Motor neuron (in vitro differentiated cells): ENCODE measurements at places on chromosomes 6 and 20.

- ATAC-seq: no peak
These were observed 23.5 kb downstream of the BANF2 start for GRCh38 chr20:17723301-17723691.

DNA sequence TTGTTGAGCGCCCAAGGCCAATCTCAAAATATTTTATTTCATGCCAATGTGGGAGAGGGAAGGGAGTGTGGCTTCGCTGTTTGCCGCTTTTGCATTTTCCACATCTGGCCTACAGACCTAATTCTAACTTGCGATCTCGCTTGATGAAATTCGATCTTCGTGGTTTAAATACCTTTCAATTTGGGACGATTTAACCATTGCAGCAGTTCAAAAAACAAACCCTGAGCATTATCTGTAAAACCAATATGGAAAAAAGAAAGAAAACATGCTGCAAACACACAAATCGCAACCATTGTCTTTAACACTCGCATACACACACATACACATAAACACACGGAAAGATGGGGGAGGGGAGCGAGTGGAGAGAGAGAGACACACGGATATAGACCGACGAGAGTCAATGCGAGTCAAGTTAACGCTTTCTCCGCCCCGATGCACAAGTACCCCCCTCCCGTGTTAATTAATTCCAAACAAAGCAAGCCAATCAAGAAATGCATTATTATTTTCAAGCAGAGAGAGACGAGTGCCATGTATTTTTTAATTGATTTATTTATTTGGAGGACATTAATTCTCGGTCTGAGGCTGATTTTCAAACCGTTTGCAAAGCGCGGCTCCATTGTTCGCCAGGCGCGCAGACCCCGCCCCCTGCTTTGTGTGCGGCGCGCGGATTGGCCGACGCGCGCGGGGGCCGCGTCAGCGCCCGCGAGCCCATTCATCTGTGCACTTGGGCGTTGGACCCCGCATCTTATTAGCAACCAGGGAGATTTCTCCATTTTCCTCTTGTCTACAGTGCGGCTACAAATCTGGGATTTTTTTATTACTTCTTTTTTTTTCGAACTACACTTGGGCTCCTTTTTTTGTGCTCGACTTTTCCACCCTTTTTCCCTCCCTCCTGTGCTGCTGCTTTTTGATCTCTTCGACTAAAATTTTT, at the start of gene MARCKS:
TSS of gene MARCKS (plus strand) at position 721 of the 931 bp plus-strand sequence. CDS start 401 bp downstream, outside the sequence.
- peak; percentile 35 for ATAC-seq

- ATAC-seq: no peak
These were observed 607.1 kb downstream of the COL12A1 start for GRCh38 chr6:74598462-74599393.

GRCh38 chr6:123526128-123526527, 110.6 kb downstream of the TRDN start:
- no peak for ATAC-seq

GRCh38 chr6:158622545-158623190, 21.9 kb downstream of the DYNLT1 start:
- ATAC-seq: no peak

GRCh38 chr20:63315240-63315689, 22.3 kb downstream of the COL20A1 start:
- ATAC-seq: no peak

GRCh38 chr6:22940581-22941290, 371.4 kb downstream of the HDGFL1 start:
- no peak for ATAC-seq

- no peak for ATAC-seq
These were observed 117.0 kb upstream of the PMEPA1 start for GRCh38 chr20:57826666-57827287.

GRCh38 chr20:10338426-10339180, 95.4 kb downstream of the MKKS start:
- no peak for ATAC-seq

- no peak for ATAC-seq
These were observed 13.8 kb downstream of the RNF144B start for GRCh38 chr6:18400831-18401446.

- ATAC-seq: no peak
These were observed 18.4 kb upstream of the IFNGR1 start for GRCh38 chr6:137237413-137238170.

DNA sequence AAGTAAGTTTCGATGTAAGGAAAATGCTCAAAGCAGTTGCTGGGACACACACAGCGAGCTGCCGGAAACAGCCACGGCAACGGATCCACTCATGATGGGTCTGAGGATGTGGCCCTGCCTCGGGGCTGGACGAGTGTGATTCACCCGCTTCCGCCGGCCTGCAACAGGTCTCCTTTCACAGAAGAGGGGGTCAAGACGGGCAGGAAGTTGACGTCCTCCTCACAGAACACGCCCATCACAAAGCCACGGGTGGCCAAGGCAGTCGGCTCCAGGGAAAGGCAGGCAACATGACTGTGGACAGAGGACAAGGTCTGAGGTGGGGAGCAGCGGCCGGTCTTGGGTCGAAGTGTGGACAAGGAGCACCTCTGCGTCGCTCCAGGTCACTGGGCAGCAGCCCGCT, 29.9 kb upstream of the SMOC2 start:
- no peak for ATAC-seq

GRCh38 chr6:42175860-42176259, 2.7 kb downstream of the GUCA1A start:
- no peak for ATAC-seq

DNA sequence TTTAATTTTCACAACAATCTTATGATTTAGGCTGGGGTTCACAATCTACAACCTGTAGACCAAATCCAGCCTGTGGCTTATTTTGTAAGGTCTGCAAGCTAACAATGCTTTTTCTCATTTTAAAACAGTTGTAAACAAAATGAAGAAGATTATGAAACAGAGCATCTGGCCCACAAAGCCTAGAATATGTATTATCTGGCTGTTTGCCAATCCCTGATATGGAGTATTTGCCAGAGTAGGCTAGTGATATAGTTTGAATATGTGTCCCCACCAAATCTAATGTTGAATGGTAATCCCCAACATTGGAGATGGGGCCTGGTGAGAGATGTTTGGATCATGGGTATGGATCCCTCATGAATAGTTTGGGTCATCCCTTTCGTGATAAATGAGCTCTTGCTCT, 201.8 kb downstream of the DHX35 start:
- no peak for ATAC-seq

DNA sequence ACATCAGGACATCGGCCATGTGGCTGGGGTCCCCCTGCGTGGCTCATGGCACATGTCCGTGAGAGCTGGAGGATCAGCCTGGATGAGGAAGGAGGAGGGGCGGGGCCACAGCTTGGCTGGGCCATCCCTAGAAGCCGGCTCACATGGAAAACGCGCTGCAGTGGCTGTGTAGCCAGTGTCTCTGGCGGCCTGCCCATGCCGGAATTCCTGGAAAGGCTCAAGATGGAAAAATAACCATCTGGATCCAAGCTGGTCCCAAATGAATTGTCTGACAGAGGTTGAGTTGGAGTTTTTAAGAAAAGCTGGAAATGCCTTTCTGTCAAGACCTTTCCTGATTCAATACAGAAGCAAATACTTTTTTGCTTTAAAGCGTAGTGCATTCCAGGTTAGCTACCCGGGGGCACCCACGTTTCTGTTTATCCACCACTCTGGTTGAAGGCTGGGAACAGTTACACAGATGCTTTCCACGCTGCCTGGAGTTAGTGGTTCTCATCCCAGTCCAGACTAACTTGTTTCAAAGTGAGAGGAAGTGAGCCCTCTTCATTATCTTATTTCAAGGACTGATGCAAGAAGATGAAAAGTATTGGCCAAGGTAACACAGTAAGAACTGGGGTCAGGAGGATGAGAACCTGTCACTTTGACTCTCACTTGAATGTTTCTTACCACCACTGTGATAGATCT, 99.0 kb downstream of the GMPR start:
- peak; percentile 35 for ATAC-seq

DNA sequence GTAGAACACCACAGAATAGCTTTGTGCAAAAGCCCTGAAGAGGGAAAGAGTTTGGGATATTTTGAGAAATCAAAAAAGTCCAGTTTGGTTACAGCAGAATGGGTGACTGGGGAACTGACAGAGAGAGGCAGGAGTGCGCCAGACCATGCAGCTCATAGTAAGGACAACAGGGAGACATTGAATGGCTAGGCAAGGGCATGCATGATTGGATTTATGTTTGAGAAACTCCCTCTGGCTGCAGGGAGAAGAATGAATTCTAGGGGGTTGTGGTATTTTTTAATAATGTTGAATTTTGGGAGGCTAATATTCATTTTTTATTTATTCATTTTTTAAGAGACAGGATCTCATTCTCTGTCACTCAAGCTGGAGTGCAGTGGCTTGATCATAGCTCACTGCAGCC, 49.9 kb downstream of the TGM2 start:
- ATAC-seq: no peak

DNA sequence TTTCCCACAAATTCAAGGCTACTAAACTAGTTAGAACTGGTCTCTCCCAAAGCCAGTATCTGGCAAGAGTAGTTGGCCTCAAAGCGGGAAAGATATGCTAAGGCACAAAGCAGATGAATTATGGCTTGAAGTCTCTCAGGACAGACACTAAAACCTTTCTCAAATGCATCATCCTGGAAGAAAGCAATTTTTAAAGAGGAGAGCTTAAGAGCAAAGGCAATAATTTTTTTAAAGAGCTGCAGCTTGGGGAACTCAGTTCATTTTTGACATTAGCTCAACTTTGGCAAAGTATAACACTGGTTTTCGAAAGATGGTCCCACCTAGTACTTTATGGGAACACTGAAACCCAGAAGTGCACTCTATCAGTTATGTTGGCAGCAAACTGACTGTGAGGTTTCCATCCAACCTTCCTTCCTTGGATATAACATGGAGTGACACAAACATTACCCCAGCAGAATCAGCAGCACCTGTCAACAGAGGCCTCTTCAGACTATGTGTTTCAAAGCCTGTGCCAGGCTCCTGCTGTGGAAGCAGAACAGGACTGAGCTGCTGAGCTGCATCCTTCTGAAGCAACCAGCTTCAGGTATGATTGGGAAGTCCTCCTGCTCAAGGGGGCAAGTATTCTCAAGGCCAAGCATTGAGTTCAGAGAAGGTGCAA, 852.3 kb upstream of the HS3ST5 start:
- no peak for ATAC-seq

DNA sequence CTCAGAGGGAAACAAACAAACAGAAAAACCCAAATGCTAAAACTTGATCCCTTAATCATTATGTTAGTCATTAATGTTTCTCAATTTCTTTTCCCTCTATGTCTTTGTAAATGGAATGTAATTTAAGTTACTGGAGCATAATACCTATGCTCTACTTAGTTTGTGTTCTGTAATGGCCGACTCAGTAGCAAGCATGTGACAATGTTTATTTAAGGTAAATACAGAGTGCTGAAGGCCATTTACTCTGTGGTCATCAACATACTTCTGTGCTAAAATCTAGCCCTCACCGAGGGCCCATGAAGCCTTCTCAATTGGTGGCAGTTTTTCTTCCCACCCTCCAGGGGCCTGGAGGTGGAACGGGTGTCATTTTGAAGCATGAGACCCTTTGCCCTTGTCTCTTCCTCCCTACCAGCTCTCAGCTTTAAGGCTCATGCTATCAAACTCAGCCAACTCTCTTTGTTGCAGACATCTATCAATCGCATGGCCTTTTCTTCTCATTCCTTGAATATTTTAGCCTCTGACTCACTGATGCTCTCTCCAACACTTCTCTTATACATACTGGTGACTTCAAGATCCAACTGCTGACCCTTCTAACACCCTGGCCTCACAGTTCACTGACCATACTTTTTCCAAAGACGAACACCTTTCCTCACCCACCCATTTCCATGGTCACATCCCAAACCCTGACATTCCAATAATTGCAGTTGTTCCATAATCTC, 48.2 kb downstream of the STX7 start:
- peak; percentile 31 for ATAC-seq

DNA sequence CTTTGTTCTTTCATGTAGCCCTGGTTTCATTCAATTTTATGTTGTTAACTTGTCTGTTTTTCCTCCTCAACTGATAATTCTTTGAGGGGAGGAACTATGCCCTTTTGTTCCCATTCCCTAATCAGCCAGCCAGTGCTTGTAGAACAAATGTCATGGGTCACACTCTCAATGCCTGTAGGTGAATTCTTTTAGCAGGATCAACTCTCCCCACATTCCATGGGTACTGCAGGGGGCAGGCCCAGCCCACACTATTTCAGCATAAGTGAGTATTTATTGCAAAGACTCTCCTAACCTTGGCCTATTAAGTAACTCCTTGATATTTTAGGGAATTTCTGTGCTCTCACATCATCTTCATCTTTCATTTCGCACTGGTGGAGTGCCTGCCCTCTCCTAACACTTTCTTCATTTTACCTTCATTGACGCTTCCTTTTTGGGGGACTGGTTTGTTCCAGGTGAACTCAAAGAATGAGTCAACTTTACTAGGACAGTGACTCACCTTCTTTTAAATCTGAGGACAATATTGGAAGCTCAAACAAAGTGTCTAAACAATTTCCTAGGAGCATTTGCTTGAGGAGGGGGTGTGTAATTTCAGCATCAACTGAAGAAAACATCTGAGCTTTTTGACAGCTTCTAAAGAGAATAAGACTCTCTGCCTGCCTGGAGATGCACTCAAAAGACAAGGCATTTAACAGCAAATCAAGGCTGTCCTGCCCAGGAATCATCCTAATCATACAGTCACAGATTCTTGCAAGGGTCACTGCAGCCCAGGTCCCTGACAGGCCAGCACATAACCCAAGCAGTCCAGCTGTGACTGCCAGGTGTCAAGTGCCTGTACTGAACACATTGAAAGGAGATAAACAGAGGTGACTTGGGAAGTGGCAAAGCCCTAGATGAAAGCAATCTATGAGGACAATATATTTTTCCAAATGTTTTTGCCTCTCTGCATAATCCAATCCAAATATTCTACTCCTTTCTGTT, 263.9 kb upstream of the PRND start:
- no peak for ATAC-seq

DNA sequence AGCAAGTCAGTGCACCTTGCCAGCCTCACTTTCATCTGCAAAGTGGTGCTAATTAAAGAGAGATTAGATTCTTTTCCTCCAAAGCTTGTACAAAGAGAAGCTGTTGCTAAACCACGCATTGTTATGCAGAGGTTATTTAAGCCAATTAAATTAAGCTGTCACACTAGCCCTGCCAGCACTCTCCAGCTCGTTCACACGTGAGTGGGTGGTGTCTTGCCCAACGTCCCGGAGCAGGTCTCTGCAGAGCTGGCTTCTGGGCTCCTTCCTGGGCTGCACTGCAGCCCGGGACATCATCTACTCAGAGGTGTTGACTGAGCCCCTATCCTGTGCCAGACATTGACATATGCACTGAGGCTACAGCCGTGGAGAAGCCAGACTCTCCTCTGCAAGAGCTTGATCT, 401.6 kb upstream of the SULF2 start:
- no peak for ATAC-seq
